IMR-90 (cell line): ENCODE measurements at places on chromosomes 2 and 18. TPM values are rescaled to one million over a fixed set of nuclear protein-coding genes. Genes with fewer than 3 reads are reported as not detected.

GRCh38 chr18:74399091-74399887, 57.8 kb downstream of the DIPK1C start:
- H3K4me1 ChIP-seq = no peaks in the 10 kb centered on the region
- H3K4me3 ChIP-seq = no peak overlapping the region
- DNase-seq = no peak
- H3K27me3 ChIP-seq = peaks cover 20% of the 10 kb centered on the region
- H3K36me3 ChIP-seq = no peaks in the 10 kb centered on the region

- H3K4me3 ChIP-seq = no peak overlapping the region
- H3K27me3 ChIP-seq = no peaks in the 10 kb centered on the region
- peaks cover 1% of the 10 kb centered on the region; the same call in 1 of the 2 replicates for H3K36me3 ChIP-seq
- DNase-seq = no peak
- H3K4me1 ChIP-seq = peaks cover 23% of the 10 kb centered on the region
These were observed 101.1 kb downstream of the TCF4 start for GRCh38 chr18:55486936-55487335.

- H3K4me1 ChIP-seq = no peaks in the 10 kb centered on the region
- no peaks in the 10 kb centered on the region for H3K36me3 ChIP-seq
- no peak overlapping the region for H3K4me3 ChIP-seq
- peaks cover 1% of the 10 kb centered on the region; the same call in 1 of the 2 replicates for H3K27me3 ChIP-seq
- DNase-seq = no peak
These were observed 537 bp upstream of the STAT4 start for GRCh38 chr2:191151331-191151730.

GRCh38 chr2:9308186-9308955, 101.8 kb downstream of the ASAP2 start:
- H3K4me1 ChIP-seq = peaks cover 20% of the 10 kb centered on the region
- H3K27me3 ChIP-seq = no peaks in the 10 kb centered on the region
- H3K36me3 ChIP-seq = no peaks in the 10 kb centered on the region
- no peak overlapping the region for H3K27ac ChIP-seq

- DNase-seq = no peak
- H3K36me3 ChIP-seq = no peaks in the 10 kb centered on the region
- H3K4me3 ChIP-seq = no peak overlapping the region
- no peak overlapping the region for H3K27ac ChIP-seq
- H3K27me3 ChIP-seq = no peaks in the 10 kb centered on the region
These were observed 115.1 kb upstream of the PPP1CB start for GRCh38 chr2:28636491-28636890.

GRCh38 chr2:47629501-47630460, 153.2 kb upstream of the MSH6 start:
- H3K27me3 ChIP-seq = peaks cover 4% of the 10 kb centered on the region
- no peak overlapping the region for H3K27ac ChIP-seq
- H3K4me1 ChIP-seq = peaks cover 7% of the 10 kb centered on the region
- no peak for DNase-seq
- H3K4me3 ChIP-seq = no peak overlapping the region

DNA sequence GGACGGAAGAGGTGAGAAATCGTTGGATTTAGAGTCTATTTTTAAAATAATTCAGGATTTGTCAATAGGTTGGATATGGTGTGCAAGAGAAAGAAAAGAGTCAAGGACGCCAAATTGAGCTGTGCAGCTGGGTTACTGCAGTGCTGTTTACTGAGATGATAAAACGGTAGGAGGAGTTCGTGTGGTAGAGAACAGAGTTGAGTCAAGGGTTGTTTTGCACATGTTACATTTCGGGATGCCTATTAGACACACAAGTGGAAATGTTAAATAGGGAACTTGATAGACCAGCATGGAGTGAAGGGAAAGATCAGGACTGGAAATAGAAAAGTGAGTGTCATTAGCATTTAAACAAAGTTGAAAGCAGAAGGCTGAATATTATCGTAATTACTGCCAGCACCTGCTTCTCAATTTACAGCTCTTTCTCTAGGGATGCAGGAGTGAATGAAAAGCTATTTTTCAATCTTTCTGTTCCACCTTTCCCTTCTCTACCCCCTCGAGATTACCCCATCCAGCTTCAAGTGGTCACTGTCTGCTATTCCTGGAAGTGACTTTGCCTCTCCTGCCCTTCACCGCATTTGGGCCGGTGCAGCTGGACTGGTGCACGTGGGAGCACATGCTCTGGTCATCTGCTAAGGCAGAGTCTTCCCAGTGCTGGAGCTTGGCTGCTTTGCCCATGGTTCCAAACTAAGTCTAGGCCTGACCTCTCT, 30.3 kb downstream of the GPR75 start:
- no peak overlapping the region for H3K27ac ChIP-seq
- no peak for DNase-seq
- no peak overlapping the region for H3K4me3 ChIP-seq
- 0 out of 2 replicates have a peak, but pooled peaks cover 5% of the 10 kb centered on the region for H3K4me1 ChIP-seq
- no peaks in the 10 kb centered on the region for H3K36me3 ChIP-seq
- H3K27me3 ChIP-seq = no peaks in the 10 kb centered on the region

DNA sequence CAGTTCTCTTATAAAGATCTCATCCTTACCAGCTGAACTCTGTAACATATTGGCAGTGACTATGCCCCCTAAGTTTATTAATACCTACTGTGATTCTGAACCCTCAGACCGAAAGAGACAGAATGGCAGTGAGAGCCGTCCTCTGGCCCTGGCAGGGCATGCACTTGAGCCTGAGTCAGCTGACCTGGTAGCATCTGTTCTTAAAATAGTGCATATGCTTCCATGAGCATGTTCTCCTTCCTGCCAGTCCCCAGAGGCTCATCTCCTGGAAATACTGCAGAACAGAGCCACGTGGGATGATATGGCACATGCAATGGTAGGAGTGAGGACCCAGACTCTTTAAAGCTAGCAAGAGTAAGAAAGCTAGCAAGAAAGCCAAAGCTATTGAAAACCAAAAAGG, 59.0 kb downstream of the RASGRP3 start:
- H3K27ac ChIP-seq = no peak overlapping the region
- peaks cover 5% of the 10 kb centered on the region for H3K4me1 ChIP-seq
- no peak overlapping the region for H3K4me3 ChIP-seq
- no peak for DNase-seq
- H3K36me3 ChIP-seq = no peaks in the 10 kb centered on the region
- H3K27me3 ChIP-seq = no peaks in the 10 kb centered on the region

- no peak overlapping the region; the same call in 1 of the 2 replicates for H3K27ac ChIP-seq
- no peaks in the 10 kb centered on the region for H3K36me3 ChIP-seq
- H3K4me3 ChIP-seq = no peak overlapping the region
These were observed 56.0 kb downstream of the SERPINB7 start for GRCh38 chr18:63831080-63831788.

GRCh38 chr2:72414137-72414760, 266.6 kb upstream of the CYP26B1 start:
- no peaks in the 10 kb centered on the region for H3K36me3 ChIP-seq
- H3K4me3 ChIP-seq = no peak overlapping the region
- no peak overlapping the region for H3K27ac ChIP-seq
- no peaks in the 10 kb centered on the region for H3K4me1 ChIP-seq

GRCh38 chr2:130372055-130372832, 16.4 kb downstream of the PTPN18 start:
- peak overlapping the region; percentile 78 for H3K27ac ChIP-seq
- DNase-seq = peak; percentile 69

The STAT4 gene
- 0.28 and 0.36 TPM in 2 replicates for total RNA-seq
